NCI-H510A (cell line): ENCODE measurements at places on chromosomes 2 and 18.
A peak's percentile ranks its signal among the peaks of the same experiment; 100 is the strongest.

DNA sequence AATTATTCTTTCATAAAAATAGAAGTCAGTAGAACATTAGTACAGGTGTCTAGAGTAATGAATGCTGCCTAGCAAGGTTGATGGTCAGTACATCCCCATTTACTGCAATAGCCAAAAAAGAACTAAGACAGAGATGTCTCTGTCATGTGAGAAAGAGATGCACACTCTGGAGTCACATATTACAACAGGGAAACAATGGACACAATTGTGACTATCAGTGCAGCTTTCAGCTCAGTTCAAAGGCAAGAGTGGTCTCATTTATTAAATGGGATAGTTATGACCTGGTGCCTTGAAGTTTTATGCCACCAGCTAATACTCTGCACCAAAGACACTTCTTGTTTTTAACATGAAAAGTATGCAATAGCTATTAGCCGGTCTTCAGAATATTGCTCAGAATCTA, 194.9 kb upstream of the CHAC2 start:
- no peak for DNase-seq

DNA sequence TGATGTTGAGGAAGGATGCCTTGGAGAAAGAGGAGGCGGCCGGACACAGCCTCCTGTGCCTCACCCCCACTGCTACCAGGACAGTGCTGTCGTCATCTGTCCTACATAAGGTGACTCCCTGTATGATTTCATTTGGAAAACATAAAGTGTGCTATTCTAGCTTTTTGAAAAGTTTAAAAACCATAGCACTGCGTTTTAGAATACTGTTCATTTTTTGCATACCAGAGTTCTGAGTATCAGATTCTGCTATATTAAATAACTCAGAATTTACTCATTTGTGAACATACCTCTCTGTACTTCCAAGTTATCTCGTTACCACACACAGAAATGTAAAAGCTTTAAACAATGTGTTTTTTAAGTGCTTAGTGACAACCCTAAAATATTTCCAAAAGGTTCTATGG, 302.9 kb downstream of the LRRTM1 start:
- DNase-seq: no peak

- DNase-seq: no peak
Measured at GRCh38 chr2:18473241-18474181, 86.9 kb downstream of the RDH14 start.

- no peak for DNase-seq
Measured at GRCh38 chr18:42045346-42045745, 90.3 kb downstream of the PIK3C3 start.

GRCh38 chr2:135186054-135186453, 134.0 kb downstream of the RAB3GAP1 start:
- DNase-seq: no peak

GRCh38 chr2:43233218-43234212, 7.1 kb upstream of the ZFP36L2 start:
- DNase-seq: no peak

DNA sequence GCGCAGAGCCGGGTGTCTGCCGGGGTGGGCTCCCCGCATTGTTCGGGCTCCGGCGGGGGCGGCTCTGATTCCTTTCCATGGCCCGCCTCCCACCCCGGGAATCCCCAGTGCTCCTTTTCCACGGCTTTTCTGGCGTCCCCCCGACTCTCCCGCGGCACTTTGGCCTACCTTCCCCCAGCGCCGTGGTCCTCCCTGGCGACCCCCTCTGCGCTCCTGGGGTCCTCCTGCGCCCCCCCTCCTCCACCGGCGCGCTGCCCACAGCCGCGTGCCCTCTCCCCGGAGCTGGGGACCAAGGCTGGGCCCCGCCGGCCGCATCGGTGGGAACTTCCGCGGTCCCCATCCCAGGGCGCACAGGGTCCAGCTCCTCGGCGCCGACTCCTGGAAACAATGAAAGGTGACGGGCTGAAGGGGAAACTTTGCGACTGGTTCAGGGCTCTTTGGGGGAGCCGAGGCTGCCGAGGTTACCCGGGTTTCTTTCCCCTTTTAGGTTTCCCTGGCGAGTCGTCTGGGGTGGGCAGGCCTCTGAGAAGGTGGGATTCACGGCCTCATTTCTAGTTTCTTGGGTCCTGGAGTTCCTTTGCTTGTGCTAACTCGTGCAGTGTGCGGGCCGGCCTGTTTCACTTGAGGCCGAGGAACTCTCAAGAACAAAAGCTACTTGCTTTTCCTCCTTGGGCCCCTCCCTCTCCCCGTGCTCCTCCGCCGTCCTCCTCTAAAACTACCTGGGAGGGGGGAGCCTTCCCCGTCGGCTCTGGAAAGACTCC, 2.2 kb downstream of the TGIF1 start:
- no peak for DNase-seq

DNA sequence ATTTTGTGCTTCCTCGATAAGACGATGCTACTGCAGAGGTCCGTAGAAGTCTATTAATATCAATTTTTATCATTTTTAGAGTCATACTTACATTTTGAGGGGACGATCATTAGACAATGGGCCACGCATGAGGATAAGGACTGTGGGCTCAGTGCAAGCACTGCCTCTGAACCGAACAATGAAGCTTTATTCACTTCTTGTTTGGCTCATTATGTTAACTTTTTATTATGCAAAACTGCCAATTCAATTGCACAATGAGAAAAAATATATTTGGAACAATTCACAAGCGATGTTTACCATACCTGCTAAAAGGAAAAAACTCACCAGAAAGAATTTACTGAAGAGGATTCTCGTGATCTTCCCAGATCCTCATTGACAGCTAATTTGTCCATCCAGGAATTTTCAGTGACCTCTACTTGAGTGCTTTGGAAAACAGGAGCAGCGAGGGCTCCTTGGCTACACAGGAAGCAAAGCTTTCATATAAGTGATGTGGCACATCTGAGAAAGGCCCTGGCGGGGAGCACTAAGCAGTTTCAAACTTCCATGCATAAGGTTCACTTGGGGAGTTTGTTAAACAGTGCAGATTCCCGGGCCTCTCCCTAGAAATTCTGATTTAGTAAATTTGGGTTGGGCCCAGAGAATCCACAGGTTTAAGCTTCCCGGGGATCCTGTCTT, 13.3 kb upstream of the CAPN13 start:
- DNase-seq: no peak

DNA sequence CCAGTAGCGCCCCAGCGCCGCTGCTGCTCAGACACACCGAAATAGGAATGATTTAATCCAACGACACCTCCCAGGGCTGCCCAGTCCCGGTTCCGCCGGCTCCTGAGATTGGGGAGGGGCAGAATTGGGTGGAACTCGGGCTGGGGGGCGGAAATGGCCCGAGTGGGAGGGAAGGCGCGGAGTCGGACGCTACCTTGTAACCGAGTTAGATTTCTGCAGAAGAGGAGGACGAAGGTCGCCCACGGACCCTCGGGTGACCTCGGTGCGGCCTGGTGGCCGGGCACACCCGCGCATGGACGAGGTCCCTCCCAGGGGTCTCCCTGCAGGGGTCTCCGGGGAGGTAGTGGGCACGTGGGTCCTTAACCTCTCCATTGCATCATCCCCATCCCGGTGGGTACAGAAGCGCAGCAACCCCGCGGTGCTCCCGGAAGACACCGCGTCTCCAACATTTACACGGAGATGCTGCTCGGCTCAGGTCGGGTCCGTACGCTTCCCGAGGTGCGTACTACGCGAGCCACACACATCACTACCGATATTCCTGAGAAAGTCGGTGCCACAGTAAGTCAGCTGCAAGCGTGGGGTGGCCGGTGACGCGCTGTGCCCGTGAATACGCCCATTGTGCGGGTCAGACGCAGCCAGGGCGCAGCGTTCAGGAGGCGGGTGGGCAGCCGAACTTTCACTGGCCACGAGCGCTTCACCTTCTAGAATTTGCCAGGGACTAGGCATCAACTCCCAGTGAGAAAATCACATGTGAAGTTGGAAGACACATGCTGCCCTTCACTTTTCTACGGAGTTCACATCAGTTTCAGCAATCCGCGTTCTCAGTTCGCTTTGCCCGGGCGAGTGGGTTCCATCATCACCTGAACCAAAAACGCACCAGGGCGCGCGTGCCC, 3.0 kb downstream of the ZNF516 start:
- DNase-seq: peak; percentile 53

DNA sequence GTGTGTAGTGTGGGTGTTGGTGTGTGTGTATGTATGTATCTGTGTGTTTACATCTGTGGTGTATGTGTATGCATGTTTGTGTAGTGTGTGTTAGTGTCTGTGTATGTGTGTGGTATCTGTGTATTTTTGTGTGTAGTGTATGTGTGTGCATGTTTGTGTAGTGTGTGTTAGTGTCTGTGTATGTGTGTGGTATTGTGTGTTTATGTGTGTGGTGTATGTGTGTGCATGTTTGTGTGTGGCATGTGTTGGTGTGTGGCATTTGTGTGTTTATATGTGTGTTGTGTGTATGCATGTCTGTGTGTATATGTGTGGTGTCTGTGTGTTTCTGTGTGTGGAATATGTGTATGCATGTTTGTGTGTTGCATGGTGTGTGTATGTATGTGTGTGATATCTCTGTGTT, 96.4 kb downstream of the CMPK2 start:
- DNase-seq: no peak

DNA sequence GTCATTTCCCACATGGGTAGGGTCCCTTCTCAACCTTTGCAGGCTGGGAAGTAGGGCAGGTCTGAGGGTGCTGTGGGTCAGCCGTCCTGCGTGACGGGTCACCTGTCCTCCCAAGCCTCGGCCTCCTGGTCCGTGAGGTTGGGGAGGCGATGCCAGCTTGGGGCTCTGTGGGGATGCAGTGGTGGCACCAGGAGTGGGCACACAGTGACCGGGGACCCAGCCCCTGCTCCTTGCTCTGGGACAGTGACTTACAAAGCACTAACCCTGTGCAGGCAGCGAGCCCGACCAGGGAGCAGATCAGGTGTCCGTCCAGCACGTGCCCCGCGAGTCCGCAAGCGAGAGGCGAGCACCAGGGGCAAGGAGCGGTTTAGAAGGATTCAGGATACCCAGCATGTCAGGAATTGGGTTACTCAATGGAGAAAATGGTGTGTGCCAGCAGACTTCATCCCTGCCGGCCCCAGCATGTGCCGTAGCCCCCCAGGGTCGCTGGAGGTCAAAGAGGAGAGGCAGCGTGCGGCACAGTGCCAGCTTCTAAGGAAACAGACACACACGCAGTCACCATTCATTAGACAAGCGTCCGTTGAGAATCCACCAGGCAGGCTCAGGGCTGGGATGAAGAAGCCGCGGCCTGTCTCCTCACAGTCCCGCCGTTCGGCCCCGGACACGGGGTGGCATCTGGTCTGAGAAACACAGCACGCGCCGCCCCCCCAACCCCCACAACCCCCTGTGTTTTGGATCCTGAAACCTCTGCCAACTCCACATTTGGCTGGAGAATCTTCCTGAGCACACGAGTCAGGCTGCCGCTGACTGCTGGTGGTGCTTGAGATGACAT, 11.7 kb downstream of the COLEC11 start:
- no peak for DNase-seq

DNA sequence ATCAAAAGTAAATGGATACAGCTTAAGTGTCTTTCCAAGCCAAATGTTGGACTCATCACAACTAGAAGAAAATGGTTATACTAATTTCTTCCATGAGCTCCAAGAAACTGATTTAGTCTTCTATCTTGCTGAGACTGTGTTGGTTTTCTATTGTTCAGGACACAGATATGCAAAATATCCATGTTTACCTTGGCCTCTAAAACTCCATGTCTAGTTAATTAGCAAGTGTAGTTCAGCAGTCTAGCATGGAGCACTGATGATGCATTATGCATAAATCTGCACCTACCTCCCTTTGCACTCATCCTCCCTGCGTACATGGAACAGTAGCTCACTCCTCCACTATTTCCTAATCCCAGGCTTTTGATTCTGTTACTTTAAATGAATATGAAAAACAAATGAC, 731.4 kb upstream of the CHAC2 start:
- DNase-seq: no peak

GRCh38 chr2:131016826-131017741, 76.2 kb downstream of the FAM168B start:
- no peak for DNase-seq

DNA sequence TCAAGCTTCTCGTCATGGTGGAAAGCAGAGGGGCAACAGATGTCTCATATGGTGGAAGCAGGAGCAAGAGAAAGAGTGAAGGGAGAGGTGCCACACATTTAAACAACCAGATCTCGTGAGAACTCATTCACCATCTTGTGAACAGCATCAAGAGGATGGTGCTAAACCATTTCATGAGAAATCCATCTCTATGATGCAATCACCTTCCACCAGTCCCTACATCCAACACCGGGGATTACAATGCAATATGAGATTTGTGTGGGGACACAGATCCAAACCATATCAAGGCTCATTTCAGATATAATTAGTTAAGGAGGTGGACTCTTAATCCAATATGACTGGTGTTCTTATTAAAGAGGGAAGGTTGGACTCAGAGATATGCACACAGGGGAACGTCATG, 272.8 kb downstream of the KCNS3 start:
- no peak for DNase-seq

DNA sequence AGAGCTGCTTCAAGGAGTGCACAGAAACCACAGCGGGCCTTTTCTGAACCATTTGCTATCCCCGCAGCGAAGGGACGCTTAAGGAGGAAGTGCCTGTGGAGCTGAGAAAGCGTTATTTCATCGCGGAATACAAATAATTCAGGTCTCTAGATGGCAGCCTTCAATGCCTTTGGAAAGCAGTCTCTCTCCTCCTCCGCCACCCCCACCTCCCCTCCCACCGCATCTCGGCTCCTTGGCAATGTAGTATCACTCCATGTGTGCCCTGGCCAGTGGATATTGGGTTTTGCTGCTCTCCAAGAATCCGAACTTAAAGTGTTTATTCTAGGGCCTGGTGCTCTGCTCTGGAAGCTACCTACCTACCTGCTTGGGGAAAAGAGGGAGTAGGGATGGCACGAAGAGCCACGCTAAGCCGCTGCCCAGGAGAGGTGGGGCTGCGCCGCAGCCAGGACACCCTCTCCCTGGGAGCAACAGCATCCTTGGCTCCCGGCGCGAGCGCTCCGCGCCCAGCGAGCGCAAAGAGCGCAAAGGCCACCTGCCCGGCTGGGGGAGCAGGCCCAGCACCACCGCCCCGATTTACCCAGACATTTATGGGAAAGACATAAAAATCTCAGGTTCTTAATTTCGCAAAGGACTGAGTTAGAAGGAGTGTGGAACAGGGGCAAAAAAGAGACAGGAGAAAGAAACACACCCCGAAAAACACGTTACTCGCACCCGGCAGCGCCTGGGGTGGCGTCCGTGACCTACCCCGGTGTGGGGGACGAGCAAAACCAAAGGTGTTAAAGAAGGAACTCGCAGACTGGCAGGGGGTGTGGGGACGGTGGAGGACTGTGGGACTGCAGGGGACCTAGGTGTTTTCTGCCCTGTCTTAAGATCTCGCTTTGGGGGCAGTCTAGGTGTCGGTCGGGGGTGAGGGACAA, 1.0 kb downstream of the SPHKAP start:
- DNase-seq: peak; percentile 6

- no peak for DNase-seq
Measured at GRCh38 chr2:13686262-13686661, 946.3 kb upstream of the LRATD1 start.

- no peak for DNase-seq
Measured at GRCh38 chr18:57561728-57562423, 24.6 kb downstream of the FECH start.

GRCh38 chr2:201313362-201313761, 43.8 kb downstream of the FLACC1 start:
- DNase-seq: no peak
